ENCODE measurements at places on chromosomes 7 and 10.

DNA sequence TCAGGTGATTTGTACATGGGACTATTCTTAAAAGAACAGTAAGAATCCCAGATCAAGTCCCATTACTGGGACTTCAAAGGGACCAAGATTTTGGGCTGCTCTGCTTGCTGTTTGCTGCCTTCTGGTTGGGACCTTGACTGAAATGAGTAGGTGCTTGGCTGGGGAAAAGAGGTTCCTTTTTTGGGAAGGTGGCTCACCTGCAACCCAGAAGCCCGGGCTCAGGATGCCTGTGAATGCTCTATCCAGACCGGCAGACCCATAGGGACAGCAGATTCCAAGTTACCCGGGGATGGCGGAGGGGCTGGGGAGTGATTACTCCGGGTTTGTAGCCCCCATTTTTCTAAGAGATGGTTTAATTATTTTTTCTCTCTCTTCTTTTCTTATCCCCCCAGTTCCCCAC is 104.0 kb downstream of the CPXM2 start:
- no peak for DNase-seq

- DNase-seq, result no peak
These were observed 40.4 kb downstream of the IFIT5 start for GRCh38 chr10:89454561-89455347.

DNA sequence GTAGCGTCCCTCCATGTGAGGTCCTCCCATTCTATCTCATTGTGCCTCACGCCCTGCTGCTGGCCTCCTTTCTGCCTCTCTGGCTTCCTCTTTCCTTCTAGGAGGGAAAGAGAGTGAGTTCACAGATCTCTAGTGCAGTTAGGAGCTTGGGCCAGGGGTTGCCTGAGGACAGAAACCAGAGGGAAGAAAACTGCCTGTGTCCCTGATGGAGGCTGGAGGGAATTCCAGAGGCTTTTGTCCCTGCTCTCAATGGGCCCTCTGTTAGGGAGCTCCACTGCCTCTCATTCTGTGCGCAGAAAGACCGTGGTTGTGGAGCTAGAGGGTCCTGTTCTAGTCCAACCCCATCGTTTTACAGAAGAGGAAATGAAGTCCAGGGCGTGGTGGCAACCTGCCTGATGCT is 4.6 kb downstream of the MARVELD1 start:
- no peak for DNase-seq

DNA sequence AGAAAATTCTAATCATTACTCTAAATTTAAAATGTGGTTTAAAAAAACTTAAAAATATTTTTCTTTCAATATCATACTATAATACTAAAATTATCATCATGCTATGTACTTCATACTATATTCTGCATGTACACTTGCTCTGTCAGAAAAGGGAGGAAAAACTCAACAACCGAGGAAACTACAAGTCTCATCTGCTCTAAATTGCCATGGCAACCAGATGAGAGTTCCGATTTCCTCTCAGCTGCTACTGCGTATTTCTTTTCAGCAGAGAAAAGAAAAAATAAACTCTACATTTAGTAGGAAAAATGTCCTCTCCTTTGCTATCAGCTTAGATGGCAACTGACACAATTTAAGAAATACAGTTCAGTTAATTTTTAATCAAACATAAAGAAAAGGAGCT is 178.9 kb downstream of the SRPK2 start:
- peak; percentile 16 for DNase-seq

- no peak for DNase-seq
These were observed 3.0 kb upstream of the MCM10 start for GRCh38 chr10:13158401-13158800.

DNA sequence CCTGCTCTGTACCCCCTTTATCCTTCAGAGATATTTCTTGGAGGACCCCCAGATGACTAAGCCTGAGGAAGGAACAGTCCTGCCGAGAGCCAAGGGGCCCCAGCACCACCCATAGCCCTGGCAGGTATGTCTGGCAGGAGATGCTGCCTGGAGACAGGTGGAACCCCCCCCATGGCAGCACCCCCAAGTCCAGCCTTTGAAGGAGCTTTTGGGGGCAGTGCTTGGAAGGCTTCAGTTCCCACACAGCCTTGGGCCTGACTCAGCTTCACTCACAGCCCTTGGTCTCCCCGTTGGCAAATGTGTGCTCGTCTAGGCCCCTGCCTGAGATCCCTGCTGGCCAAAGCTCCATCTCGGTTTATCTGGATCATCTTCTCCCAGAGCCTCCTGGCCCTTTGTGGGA is 23.0 kb upstream of the PCBD1 start:
- no peak for DNase-seq

DNA sequence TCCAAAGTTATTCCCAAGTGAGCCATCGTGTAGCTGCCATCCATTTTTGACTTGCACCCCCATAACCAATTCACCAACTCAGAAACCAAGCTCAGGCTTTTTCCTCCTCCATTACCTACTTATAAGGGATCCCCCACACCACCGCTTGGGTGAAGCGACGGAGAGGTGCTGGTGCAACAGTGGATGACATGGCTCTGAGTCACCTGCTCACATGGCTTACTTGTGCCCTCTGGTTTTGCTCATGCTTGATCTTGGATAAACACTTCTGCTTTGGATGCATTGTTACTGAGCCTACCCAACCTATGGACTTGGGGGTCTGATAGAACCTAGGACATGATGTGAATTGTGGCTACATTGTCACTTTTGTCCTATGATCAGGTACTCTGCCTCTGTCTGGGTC is 12.0 kb upstream of the AKR1B1 start:
- no peak for DNase-seq

DNA sequence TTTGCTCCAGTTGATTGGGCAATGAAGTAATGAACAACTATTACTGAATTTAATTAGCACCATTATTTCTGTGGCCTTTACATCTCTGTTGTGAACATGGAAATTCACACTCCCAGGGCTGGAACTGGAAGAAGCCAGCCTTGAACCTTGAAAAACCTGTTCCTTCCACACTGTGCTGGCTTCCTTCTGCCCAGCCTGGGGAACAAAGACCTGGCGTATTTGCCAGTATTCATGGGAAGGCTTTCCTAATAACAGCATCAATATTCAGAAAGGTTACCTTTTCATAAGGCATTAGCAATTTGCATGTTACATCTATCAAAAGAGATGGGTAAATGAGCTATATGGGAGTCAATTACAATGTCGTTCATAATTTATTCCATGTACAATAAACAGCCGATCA is 1.3 kb downstream of the C10orf90 start:
- no peak for DNase-seq

DNA sequence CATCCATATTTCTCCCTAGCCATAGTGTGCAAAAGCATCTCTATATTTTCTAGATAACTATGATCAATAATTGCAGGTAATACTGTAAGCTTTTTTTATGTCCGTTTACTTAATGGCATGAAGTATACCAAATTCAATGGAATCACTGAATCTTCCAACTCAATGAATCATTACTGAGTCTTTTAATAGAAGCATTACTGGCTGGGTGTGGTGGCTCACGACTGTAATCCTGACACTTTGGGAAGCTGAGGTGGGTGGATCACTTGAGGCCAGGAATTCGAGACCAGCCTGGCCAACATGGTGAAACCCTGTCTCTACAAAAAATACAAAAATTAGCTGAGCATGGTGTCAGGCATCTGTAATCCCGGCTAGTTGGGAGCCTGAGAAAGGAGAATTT is 372.5 kb downstream of the BMPER start:
- DNase-seq, result no peak

DNA sequence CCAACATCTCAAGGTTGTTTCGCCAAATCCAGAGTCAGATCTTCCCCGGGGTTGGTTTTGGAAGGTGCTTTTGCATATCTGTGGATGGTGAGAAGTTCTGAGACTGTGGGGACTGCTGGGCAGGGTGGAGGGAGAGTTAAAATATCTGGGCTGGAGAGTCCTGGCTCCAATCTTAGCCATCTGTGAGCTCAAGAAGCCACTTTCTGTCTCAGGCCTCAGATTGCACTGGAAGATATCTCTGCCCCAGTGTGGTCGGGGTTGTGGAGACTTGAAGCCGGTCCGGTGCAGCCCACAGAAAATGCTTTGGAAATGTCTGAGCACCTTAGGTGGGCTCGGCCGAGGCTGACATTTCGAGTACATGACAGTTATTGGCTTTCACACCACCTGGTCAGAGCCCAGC is 72.2 kb upstream of the SFMBT2 start:
- no peak for DNase-seq
